HL-60 (cell line): ENCODE measurements at places on chromosomes 5 and 9.

GRCh38 chr5:159038907-159039306, 60.8 kb downstream of the EBF1 start:
- DNase-seq: no peak

DNA sequence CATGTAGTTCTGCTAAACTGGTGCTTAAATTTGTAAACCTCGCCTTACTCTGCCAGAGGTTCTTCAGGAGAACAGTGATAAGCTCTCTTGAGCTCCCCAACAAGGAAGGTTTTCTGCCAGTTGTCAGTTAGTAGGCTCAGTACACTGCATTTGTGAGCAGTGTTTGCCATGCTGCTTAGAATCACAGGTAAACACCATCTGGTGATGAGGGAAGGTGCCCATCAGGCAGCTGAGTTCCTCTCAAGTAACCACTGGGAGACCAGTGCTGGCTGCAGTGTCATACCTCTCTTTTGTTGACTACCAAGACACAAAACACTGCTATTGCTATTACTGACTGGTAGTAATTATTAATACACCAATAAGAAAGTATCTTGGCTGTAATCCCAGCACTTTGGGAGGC, 186.2 kb upstream of the OTULINL start:
- no peak for DNase-seq

DNA sequence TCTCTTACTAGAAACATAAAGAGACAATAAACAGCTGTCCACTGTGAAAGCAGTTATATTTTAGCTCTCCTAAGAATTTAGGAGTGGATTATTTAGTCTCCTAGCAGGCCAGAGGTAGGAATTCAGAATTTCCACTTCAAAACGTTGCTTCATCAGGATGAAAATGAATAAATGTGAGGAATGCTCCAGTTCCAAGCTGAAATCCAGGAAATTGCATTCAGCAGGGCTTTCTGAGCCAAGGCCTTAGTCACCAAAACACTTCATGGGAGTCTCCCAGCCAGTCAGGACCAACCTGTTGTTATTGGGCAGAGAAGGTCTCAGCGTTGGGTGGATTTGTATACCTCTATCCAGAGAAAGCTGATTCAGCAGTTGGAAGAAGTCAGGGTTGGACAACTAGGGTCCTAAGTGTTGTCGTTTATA, 1040.3 kb downstream of the TLE1 start:
- DNase-seq: no peak

DNA sequence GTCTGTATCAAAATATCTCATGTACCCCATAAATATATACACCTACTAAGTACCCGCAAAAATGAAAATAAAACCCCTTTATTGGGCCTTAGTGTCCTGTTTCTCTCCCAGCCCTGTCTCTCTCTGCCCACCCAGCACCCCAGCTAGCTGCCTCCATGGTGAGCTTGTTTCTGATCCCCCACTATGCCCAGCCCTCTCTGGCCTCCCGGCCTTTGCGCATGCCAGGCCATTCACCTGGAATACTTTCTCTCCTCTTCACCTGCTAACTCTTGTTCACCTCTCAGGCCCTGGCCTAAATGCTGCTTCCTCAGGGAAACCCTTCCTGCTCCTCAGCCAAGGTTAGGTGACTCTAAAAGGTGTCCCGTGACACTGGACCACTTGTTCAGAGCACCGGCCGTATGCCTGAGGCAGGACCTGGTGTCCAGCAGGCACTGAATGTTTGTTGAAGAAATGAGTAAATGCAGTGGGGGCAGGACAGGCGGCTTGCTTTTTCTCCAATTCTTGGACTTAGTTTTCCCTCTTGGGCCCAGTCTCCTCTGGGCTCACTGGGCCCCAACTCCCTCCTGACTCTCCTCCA, 58.5 kb downstream of the PSD2 start:
- no peak for DNase-seq

DNA sequence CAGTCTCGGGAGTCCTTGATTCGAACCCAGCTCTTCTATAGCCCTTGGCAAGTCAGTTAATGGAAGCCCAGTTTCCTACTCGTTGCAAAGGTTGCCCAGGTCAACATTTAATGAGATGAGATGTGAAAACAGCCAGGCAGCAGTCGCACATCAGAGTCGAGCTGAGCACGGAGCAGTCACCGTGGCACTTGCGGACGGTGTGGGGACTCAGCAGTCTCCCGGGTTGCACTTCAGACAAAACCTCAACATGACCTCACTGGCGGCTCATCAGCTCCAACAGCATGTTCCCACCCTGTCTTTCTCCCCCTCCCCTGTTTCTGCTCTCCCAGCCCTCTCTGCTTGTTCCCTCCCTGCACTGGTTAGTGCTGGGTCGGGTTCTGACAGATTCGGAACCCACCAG, 35.8 kb downstream of the UBE2QL1 start:
- no peak for DNase-seq
